Subcutaneous adipose tissue (tissue), 4 donors: ENCODE measurements at places on chromosomes 11 and 22. TPM values are rescaled to one million over a fixed set of nuclear protein-coding genes. Genes with fewer than 3 reads are reported as not detected.

CNTN5 gene
- total RNA-seq: not detected

TPBGL gene
- total RNA-seq: not detected

TIGD3 gene
- total RNA-seq: not detected

OR52A1 gene
- total RNA-seq: not detected

RTN4RL2 gene
- total RNA-seq: 0.82 TPM

TRIM6 gene
- total RNA-seq: 1.6 TPM

NF2 gene
- 18.9 TPM for total RNA-seq

PKDREJ gene
- total RNA-seq: 0.16 TPM

DLAT gene
- total RNA-seq: 29.5 TPM

MUC5AC gene
- total RNA-seq: not detected

C11orf87 gene
- total RNA-seq: not detected

C22orf31 gene
- total RNA-seq: not detected

C11orf21 gene
- total RNA-seq: 0.65 TPM

MOGAT2 gene
- not detected for total RNA-seq

SCO2 gene
- 7.0 TPM for total RNA-seq

NCAPD3 gene
- total RNA-seq: 18.7 TPM

NRXN2 gene
- total RNA-seq: 7.0 TPM

MEI1 gene
- 0.16 TPM for total RNA-seq

LRRC74B gene
- not detected for total RNA-seq

ADM2 gene
- total RNA-seq: not detected

GSTT2B gene
- total RNA-seq: 2.5 TPM

ESAM gene
- 56.6 TPM for total RNA-seq

RAB3IL1 gene
- total RNA-seq: 18.5 TPM

MAPK11 gene
- total RNA-seq: 53.5 TPM

SYT9 gene
- not detected for total RNA-seq

FGF19 gene
- not detected for total RNA-seq

C1QTNF6 gene
- total RNA-seq: 3.2 TPM

TMEM132A gene
- total RNA-seq: 0.51 TPM
